ENCODE measurements at places on chromosomes 7 and 10.

DNA sequence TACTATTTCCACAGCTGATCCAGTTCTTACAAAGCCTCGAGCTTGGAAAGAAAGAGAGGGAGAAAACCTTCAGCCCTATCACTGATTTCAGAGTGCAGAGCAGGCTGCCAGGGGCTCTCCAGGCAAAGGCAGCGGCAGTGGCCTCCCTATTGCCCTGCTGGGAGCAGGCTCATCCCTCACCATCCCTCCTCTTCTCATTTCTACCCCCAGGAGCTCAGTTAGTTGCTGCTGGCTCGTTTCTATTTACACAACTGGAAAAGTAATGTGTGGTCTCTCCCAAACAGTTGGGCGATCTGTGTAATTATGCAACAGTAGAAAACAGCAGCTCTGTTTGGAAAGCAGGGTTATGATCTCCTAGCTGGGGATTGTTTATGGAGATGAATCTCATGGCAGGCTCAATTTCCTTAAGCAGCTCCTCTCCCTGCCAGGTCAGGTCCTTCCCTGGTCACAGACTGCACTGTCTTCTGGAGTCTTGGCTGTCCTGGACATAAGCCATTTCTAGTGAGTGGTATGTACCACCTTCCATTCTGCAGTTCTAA, 28.7 kb upstream of the TNS3 start:
- DNase-seq = no peak

GRCh38 chr10:75283671-75284470, 48.1 kb upstream of the COMTD1 start:
- peak; percentile 76 for DNase-seq

DNA sequence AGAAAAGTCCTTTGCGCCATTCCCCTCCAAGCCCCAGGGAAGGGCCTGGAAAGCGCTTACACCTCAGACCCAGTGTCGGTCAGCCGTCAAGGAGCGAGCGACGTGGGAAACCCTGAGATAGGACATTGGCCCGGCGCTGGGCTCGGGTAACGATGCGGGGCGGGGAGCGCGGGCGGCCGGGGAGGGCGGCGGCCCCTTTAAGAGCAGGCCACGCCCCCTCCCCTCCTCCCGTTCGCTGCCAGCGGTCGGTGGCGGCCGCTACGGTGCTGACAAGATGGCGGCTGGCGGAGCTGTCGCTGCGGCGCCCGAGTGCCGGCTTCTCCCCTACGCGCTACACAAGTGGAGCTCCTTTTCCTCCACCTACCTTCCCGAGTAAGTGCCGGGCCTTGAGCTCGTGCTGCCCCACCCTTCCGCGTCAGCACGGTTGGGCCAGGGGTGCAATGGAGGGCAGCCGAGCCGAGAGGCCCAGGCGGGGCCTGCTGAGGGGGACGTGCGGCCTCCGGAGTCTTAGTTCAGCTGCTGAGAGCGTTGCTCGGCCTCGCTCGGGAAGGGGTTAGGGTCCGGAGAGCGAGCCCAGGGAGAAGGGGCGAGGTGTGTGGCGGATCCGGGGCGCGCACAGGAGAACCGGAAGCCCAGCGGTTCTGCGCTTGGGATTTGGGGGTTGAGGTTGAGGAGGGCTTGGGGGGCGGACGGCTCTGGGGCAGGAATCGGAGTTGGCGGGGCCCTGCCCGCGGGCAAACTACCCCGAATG, at the start of gene MKLN1:
MKLN1 (plus strand) TSS at position 251 of the 751 bp plus-strand sequence; CDS start at position 275, 24 bp downstream.
- peak; percentile 99 for DNase-seq

- DNase-seq = no peak
Observed at GRCh38 chr10:6917125-6917524, 337.0 kb upstream of the PRKCQ start.

GRCh38 chr10:61458031-61458430, 4.8 kb upstream of the TMEM26 start:
- no peak for DNase-seq

GRCh38 chr7:28988810-28989209, 30.7 kb upstream of the TRIL start:
- DNase-seq = no peak

GRCh38 chr10:109866168-109866994, 56.9 kb downstream of the XPNPEP1 start:
- DNase-seq = no peak

- no peak for DNase-seq
Observed at GRCh38 chr10:131078131-131078881, 233.2 kb downstream of the TCERG1L start.

GRCh38 chr7:18450019-18450418, 45.5 kb upstream of the HDAC9 start:
- DNase-seq = no peak

- no peak for DNase-seq
Observed at GRCh38 chr7:136728945-136729344, 139.5 kb upstream of the CHRM2 start.

GRCh38 chr7:112707655-112708054, 82.5 kb downstream of the TMEM168 start:
- no peak for DNase-seq

- DNase-seq = no peak
Observed at GRCh38 chr10:129879655-129880054, 84.4 kb downstream of the EBF3 start.

DNA sequence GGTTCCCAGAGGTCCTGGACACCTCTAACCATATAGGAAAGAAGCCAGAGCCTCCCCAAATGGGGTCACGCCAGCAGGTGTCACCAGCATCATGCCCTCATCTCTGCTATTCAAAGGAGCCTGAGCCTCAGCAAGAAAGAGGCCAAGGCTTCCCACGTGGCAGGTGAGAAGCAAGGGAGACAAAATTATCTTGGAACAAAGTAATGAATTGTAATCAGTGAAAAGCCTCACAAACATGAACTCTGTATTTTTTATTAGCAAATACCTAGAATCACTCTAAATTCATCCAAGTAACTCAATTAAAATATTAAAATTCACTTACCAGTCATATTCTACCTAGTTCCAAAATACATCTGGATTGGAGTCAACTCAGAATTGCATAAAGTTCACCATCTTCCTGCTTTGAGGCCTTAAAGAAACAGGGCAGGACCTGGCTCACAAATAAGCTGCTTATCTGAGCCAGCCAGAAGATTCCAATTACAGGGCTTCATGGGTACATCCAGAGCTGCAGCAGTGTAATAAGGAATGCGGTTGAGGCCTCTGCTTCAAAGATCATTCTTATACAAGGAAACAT, 68.7 kb downstream of the SGMS1 start:
- DNase-seq = no peak

GRCh38 chr10:49502358-49502757, 36.6 kb downstream of the ERCC6 start:
- no peak for DNase-seq

- no peak for DNase-seq
Observed at GRCh38 chr10:79380125-79380945, 33.1 kb downstream of the PPIF start.

GRCh38 chr7:24722386-24723177, 34.7 kb downstream of the GSDME start:
- peak; percentile 48 for DNase-seq

DNA sequence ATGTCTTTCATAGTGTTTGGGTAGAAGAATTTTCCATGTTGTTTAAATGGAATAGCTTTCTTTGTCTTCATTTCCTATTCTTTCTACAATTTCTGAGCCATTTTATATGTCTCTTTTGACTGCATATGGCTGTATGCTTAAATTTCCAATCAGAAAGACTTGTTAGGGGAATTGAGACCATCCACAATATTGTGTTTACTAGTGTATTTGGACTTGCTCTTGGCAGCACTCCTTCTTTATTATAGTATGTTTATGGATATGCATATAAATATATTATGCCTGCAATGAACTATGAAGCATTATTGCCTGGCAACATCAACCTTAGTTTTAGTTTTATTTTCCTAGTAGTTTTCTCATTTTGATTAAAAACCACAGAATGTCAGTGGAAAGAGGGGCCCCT, 92.7 kb downstream of the NRG3 start:
- DNase-seq = no peak

DNA sequence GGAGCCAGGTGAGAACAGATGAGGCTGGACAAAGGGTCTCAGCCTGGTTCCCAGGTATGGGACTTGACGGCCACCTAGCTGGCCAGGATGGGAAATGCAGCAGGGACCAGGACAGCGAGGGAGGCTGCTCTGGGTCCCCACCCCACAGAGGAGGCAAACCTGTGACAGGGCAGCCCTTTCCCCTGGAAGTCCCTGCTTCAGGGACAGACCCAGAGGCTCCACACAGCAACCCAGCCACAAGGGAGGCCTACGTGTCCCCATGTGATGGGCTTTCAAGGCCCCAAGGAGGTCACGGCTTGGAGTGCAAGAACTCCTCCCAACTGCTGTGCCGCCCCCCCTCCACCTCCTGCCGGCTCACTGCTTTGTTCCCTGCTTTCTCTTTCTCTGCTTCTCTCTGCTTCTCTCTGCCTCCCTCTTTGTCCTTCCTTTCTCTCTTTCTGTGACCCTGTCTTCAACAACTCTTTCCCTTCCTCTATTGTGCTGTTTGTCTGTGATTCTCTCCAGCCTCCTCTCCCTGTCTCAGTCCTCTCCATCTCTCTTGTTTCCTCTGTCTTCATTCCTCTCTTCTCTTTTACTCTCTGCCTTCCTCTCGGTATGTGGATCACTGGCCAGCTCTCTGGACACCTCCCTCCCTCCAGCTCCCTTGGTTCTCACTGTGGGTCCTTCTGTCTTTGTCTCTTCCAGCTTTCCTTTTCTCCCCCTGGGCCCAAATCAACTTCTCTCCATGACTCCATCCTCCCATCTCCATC, 9.6 kb upstream of the EIF5AL1 start:
- DNase-seq = no peak

GRCh38 chr7:57403601-57404342, 46.2 kb upstream of the ZNF716 start:
- DNase-seq = no peak

- peak; percentile 50 for DNase-seq
Observed at GRCh38 chr7:112452102-112452888, 2.0 kb downstream of the IFRD1 start.

- no peak for DNase-seq
Observed at GRCh38 chr7:150444674-150445365, 5.6 kb upstream of the GIMAP8 start.

DNA sequence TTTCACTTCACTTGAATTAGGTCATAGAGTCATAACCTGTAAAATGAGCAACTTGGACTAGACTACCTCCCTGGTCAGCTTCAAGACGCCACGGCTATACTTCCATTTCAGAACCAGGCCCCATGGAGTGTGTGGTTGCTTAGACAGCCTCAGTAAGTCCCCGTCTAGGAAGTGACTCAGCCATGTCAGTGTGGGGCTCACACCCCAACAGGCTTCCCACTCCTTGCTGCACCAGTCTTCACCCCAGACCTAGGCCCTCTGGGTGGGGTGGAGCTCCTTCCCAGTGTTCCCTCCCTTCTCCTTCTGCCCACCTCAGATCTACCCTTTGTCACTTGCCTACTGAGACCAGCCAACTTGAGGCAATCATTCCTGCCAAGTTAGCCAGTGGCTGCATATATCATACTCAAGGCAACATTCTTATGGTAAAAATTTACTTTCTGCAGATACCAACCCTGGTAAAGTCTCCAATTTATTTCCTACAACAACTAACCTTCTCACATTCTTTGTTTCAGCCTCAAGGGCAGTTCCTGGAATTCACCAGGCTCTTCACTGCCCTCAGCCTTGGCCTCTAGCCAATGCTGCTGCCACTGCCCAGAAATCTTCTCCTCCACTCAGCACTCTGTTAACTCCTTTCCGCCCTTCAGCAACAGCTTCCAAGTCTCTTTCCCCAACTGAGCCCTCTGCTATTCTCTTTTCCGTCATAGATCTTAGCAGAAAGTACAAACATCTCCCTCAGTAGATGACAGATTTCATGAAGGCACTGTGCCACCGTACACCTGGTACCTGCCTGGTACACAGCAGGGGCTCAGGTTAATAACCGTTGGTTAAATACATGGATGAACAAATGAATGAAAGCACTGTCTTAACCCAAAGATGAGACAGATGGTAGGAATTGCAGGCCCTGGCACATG, 31.3 kb upstream of the ZNRF2 start:
- no peak for DNase-seq

DNA sequence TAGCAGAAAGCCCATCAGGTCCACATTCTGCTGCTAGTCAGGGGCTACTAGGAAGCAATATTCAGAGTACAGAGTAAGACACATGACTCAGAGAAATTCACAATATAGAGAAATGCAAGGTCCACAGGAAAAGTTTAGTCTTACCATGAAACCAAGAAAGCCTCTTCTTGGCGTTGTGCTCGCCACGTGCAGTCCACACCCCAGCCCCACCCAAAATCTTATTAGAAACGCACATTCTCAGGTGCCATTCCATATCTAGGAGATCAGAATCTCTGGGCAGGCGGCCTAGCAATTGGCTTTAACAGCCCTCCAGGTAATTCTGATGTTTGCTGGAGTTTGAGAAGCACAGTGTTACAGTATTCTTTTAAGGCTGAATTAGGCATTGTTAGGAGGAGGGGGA, 15.8 kb upstream of the SAR1A start:
- DNase-seq = no peak

- no peak for DNase-seq
Observed at GRCh38 chr7:28903730-28904577, 54.2 kb downstream of the TRIL start.

GRCh38 chr7:19620470-19620869, 88.4 kb downstream of the POLR1F start:
- no peak for DNase-seq

- no peak for DNase-seq
Observed at GRCh38 chr10:62726142-62726541, 78.4 kb upstream of the ADO start.

- no peak for DNase-seq
Observed at GRCh38 chr10:124033887-124034218, 59.5 kb downstream of the CHST15 start.

DNA sequence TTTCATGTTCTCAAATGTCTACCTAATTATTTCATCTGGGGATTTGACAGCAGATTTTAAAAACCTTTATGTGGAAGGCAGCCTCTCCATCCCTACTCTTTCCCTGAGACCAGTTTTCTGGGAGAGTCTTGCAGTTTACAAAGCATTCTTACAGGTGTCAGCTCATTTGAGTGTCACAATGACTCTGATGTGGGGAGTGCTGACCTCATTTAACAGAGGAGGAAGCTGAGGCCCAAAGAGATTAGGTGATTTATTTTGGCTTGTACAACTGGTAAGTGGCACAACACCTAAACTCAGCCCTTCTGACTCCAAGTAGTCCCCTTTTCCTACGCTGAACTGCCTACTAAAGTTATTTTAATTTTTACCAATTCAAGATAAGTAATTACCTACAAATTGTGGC, 33.3 kb upstream of the MAT1A start:
- DNase-seq = no peak

DNA sequence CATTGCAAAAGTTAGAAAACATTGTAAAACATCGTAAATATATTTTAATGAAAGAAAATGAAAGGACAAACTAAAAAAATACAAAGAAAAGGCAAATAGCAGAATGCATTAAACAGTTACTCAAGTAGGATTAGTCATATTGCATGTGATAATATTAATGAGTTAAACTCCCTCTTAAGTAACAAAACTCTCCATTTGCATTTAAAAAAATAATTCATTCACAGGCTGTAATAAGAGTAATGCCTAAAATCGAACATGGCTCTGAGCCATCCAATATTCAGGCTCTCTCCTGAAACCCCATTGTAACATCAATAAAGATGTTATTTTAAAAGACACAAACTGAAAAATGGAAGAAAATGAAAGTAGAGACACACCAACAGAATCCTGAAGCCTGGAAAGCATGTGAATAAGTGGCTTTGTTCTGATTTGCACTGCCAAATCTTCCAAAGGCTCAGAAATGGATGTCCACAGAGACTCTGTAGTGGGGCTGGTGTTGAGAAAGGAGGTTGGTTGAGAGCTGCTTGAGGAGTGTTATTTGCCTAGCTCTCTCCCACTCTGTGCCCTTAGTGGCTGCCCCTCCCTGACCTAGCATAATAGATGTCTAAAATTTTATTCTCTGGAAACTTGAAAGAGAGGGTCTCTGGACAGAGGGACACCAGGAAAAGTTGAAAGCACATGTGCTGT, 268.3 kb upstream of the MEOX2 start:
- no peak for DNase-seq

GRCh38 chr10:14671386-14671831, 103.3 kb downstream of the FAM107B start:
- no peak for DNase-seq

Measured in right kidney (tissue), 9 donors.